ENCODE measurements at places on chromosomes 6 and 20. TPM values are rescaled to one million over a fixed set of nuclear protein-coding genes. Genes with fewer than 3 reads are reported as not detected.

- H3K27ac ChIP-seq: no peak overlapping the region
- peaks cover 43% of the 10 kb centered on the region for H3K4me1 ChIP-seq
- DNase-seq: no peak
- H3K27me3 ChIP-seq: peaks cover 86% of the 10 kb centered on the region
Measured at GRCh38 chr6:3230900-3231246, 3.4 kb upstream of the TUBB2B start.

- no peaks in the 10 kb centered on the region for H3K27me3 ChIP-seq
- H3K4me1 ChIP-seq: peaks cover 6% of the 10 kb centered on the region
- no peaks in the 10 kb centered on the region for H3K36me3 ChIP-seq
Measured at GRCh38 chr6:170436209-170436809, 116.8 kb downstream of the PSMB1 start.

DNA sequence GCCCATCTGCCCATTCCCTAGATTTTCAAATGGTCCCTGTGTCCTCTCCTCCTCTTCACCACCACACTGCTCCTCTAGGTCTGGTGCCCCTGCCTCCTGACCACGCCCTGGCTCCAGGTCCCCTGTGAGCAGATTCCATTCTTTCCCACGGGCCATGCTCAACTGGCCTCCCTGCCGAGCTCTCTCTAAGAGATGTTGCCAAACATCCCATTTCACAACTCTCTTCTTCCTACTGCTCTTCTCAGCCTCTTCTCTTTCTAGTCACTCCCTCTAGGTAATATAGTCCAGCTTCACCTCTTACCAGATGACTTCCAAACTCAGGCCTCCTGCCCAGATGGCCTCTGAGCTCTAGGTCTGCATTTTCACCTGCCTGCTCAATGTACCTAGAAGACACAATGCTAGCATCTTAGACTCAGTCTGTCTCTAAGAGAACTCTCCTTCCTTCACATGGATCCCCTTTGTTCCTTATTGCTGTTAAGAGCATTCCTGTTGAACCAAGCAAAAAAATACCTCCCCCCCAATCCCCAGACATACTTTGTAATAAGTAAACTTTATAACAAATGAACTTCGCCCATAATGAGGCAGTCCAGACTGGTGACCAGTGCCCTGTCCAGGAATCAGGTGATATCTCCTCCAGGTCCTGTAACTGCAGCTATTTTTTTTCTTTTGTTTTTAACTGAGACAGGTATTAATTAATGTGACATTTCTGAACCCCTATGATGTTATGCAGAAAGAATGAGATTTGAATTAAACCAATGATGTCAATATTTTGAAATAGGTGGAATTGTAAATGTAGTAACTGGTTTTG is 79.0 kb downstream of the LYRM4 start:
- no peaks in the 10 kb centered on the region for H3K36me3 ChIP-seq
- H3K27ac ChIP-seq: no peak overlapping the region
- DNase-seq: no peak

- H3K36me3 ChIP-seq: no peaks in the 10 kb centered on the region
- H3K4me1 ChIP-seq: no peaks in the 10 kb centered on the region
- no peak overlapping the region for H3K4me3 ChIP-seq
- DNase-seq: no peak
- H3K27ac ChIP-seq: no peak overlapping the region
Measured at GRCh38 chr6:82385102-82385501, 21.5 kb downstream of the TPBG start.

SCRT2 gene
- not detected for total RNA-seq

PLN gene
- total RNA-seq: 5.8 TPM

GRCh38 chr20:59933296-59933848 is at the start of gene SYCP2:
Gene SYCP2 (minus strand): TSS chr20:59933637. CDS start chr20:59922413, 11,224 bp downstream.
- DNase-seq: peak; percentile 78
- H3K27ac ChIP-seq: peak within 1 kb of the TSS; percentile 7
- H3K36me3 ChIP-seq: no peaks in the 10 kb centered on the region
- no peaks in the 10 kb centered on the region for H3K27me3 ChIP-seq
- peaks cover 17% of the 10 kb centered on the region for H3K4me1 ChIP-seq
- H3K4me3 ChIP-seq: peak within 1 kb of the TSS; percentile 71

DEFB128 gene
- not detected for total RNA-seq

GRCh38 chr6:14499841-14500240 is 382.3 kb downstream of the CD83 start:
- H3K4me1 ChIP-seq: no peaks in the 10 kb centered on the region
- H3K36me3 ChIP-seq: no peaks in the 10 kb centered on the region
- no peak overlapping the region for H3K27ac ChIP-seq

GRCh38 chr6:133288662-133289061 is 47.5 kb downstream of the EYA4 start:
- no peaks in the 10 kb centered on the region for H3K4me1 ChIP-seq
- H3K27ac ChIP-seq: no peak overlapping the region
- H3K36me3 ChIP-seq: no peaks in the 10 kb centered on the region

DNA sequence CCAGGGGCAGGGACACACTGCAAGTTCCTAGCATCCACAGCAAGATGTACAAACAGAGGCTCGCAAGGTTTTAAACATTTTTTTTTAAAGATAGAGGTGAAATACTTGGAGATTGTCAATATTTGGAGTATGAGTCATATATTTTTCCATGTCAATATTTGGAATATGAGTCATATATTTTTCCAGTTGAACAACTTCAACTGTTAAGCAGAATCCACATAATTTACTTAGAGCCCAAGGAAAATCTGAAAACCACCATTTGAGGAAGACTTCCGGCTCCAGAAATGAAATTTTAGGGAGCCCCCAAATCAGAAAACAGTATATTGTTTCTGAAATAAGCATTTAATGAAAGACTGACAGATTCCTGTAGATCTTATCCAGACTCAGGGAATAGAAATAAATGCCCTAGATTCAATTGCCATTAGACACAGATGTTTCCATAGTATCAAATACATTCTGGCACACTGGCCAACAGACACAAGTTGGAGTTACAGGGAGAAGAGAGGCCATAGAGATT is 51.6 kb upstream of the FAM184A start:
- peaks cover 14% of the 10 kb centered on the region for H3K4me1 ChIP-seq
- no peak for DNase-seq
- H3K27ac ChIP-seq: no peak overlapping the region
- no peak overlapping the region for H3K4me3 ChIP-seq
- H3K27me3 ChIP-seq: no peaks in the 10 kb centered on the region

DNA sequence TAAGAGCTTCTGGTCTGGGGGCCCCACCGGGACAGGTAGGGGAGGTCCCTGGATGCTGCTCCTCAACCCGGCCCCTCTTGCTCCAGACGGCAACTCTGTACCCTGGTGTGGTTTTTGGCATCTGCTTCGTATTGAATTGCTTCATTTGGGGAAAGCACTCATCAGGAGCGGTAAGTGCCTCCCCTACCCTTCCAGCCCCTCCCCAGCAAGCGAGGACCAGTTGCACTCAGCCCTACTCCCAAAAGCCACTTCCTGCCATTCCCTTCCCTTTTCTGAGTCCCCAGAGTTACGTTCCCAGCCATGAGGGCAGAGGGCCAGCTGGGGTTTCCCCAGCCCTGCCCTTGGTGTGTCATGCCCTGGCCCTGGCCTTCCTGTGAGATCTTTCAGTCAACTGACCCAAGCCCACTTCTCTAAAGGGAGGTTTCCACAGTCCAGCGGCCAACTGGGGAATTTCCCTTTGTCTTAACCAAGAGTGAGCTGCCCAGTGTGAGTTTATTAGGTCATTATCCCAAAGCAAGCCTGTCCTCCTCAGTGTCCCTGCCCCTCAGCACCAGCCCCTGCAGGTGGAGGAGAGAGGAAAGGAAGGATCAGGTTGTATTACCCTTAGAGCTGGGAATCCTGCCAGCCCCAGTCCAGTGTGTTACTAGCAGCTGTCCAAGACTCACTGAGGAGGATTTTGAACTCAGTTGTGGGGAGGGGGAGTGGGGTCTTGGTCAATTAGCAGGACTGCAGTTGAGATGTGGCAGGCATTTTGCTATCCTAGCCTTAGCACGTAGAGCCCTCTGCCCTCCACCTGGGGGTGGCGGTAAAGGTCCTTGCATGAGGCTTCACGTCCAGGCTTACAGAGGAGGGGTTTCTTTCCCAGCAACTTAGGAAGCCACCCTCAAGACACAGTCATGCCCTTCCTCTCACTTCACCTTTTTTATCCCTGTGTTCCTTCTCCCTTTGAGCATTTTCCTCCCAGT is 45.8 kb downstream of the TM9SF4 start:
- H3K4me1 ChIP-seq: peaks cover 17% of the 10 kb centered on the region
- DNase-seq: peak; percentile 94
- H3K27ac ChIP-seq: peak overlapping the region; percentile 70
- no peak overlapping the region for H3K4me3 ChIP-seq

PPARD gene
- total RNA-seq: 31.6 TPM

DNA sequence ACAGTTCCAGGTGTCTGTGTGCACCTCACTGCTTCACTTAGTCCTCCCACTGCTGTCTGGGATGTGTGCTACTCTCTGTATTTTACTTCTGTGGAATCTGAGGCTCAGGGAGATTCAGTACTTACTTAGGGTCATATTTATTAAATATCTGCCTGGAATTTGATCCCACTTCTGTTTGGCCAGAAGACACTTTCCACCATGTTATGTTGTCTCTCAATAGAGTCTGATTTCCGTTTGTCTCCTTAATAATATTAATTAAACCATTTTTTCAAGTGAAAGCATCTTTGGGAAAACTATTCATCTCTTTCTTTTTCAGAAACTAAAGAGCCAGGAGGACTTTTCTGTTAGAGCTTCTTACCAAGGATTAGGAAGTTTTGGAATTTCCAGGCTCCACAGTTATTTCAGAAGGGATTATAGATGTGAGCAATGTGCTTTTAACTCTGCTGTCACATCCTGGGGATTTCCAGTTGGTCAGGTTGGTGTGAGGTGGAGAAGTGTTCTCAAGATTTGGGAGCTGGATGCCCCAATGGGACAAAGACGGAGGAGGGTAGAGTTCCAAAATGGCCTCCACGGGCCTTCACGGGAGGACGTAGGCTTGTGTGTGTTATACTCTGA is 156.8 kb upstream of the RALGAPA2 start:
- no peaks in the 10 kb centered on the region for H3K36me3 ChIP-seq
- H3K27me3 ChIP-seq: peaks cover 14% of the 10 kb centered on the region
- DNase-seq: no peak
- H3K27ac ChIP-seq: no peak overlapping the region
- H3K4me3 ChIP-seq: no peak overlapping the region

TMEM244 gene
- total RNA-seq: not detected

GRCh38 chr6:35283361-35283760 is 14.3 kb upstream of the DEF6 start:
- no peak overlapping the region for H3K4me3 ChIP-seq
- no peak for DNase-seq
- H3K4me1 ChIP-seq: no peaks in the 10 kb centered on the region
- peaks cover 76% of the 10 kb centered on the region for H3K36me3 ChIP-seq
- H3K27me3 ChIP-seq: no peaks in the 10 kb centered on the region

CRISP1 gene
- not detected for total RNA-seq

GRCh38 chr6:80331974-80332373 is 225.5 kb downstream of the BCKDHB start:
- no peak overlapping the region for H3K27ac ChIP-seq
- H3K4me3 ChIP-seq: no peak overlapping the region
- no peaks in the 10 kb centered on the region for H3K36me3 ChIP-seq
- DNase-seq: no peak
- H3K4me1 ChIP-seq: no peaks in the 10 kb centered on the region
- H3K27me3 ChIP-seq: no peaks in the 10 kb centered on the region

DNA sequence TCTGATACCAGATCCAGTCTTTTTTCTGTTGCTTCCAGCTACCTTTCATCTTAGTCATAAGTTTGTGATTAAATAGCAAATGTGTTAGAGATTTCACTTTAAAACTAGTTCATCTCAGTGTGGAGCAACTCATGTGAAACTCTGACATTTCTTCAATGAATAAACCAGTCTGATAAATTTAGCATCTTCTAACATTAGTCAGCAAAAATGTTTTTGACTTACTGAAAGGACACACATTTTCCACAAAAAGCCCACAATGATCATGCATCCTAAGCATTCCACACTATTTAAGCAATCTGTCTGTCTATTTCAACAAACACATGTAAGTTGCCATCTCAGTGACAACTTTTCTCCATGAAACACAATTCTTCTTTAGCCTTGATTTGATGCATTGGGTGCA is 222.2 kb upstream of the SLC35B3 start:
- H3K4me1 ChIP-seq: no peaks in the 10 kb centered on the region
- no peak overlapping the region for H3K4me3 ChIP-seq
- no peaks in the 10 kb centered on the region for H3K36me3 ChIP-seq
- no peaks in the 10 kb centered on the region for H3K27me3 ChIP-seq
- no peak for DNase-seq

GRCh38 chr6:119649531-119649930 is 300.0 kb upstream of the MAN1A1 start:
- no peak for DNase-seq
- H3K4me3 ChIP-seq: no peak overlapping the region
- no peaks in the 10 kb centered on the region for H3K27me3 ChIP-seq
- H3K4me1 ChIP-seq: no peaks in the 10 kb centered on the region

DNA sequence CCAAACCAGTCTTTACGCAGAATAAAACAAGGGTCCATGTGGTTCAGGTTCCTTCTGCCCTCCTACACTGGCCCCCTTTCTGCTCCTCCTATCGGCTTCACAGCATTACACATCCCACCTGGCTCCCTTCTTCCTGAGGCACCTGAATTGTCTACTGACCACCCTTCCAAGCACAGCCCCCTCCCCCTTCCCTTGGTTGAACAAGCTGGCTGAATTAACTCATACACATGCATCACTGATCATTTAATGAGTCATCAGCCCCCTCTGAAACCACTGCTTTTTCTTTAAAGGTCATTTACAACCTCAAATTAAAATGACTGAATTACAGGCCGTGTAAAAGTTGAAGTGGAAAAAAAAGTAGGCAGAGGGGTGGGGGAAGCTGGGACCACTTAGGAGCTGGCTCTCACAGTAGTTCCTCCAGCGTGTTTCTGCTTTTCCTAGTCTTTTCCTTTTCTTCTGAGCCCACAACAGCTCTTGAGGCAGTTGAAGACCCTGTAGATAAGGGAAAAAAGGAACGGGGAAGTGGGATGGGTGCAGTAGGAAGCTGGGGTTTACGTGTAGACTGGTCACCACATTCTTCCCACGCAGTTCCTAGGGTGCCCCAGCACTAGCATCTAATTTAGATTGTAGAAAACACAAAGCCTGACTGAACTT is 67.6 kb downstream of the FYN start:
- H3K4me3 ChIP-seq: no peak overlapping the region
- no peaks in the 10 kb centered on the region for H3K36me3 ChIP-seq
- H3K4me1 ChIP-seq: peaks cover 48% of the 10 kb centered on the region

GRCh38 chr20:47360297-47361056 is 4.0 kb upstream of the ZMYND8 start:
- DNase-seq: peak; percentile 87
- H3K27me3 ChIP-seq: no peaks in the 10 kb centered on the region
- H3K4me3 ChIP-seq: peak overlapping the region; percentile 5
- peak overlapping the region; percentile 98 for H3K27ac ChIP-seq
- H3K36me3 ChIP-seq: no peaks in the 10 kb centered on the region

DNA sequence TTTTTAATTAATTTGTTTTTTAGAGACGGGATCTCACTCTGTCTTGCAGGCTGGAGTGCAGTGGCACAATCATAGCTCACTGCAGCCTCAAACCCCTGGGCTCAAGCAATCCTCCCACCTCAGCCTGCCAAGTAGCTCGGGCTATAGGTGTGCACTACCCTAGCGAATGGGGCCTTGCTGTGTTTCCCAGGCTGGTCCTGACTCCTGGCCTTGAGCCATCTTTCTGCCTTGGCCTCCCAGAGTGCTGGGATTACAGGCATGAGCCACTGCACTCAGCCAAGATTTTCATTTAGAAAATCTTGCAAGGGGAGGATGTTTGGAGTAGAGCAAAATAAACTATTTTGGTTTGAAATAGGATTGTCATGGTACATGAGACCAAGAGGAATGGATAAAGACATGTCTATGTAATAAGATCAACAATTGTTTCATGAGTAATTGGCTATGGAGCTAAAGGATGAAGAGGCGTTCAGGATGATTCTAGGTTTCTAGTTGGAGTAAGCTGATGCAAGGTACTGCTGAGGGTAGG is 237.8 kb downstream of the UST start:
- H3K27me3 ChIP-seq: no peaks in the 10 kb centered on the region
- no peaks in the 10 kb centered on the region for H3K36me3 ChIP-seq
- H3K4me3 ChIP-seq: no peak overlapping the region
- no peaks in the 10 kb centered on the region for H3K4me1 ChIP-seq
